ENCODE measurements at places on chromosomes 4 and X.

GRCh38 chr4:141395246-141395830 is 174.6 kb downstream of the ZNF330 start:
- no peak for DNase-seq

GRCh38 chr4:164955107-164955805 is 22.2 kb downstream of the TRIM61 start:
- DNase-seq: no peak

GRCh38 chrX:149003863-149004660 is 501.0 kb downstream of the IDS start:
- DNase-seq: no peak

DNA sequence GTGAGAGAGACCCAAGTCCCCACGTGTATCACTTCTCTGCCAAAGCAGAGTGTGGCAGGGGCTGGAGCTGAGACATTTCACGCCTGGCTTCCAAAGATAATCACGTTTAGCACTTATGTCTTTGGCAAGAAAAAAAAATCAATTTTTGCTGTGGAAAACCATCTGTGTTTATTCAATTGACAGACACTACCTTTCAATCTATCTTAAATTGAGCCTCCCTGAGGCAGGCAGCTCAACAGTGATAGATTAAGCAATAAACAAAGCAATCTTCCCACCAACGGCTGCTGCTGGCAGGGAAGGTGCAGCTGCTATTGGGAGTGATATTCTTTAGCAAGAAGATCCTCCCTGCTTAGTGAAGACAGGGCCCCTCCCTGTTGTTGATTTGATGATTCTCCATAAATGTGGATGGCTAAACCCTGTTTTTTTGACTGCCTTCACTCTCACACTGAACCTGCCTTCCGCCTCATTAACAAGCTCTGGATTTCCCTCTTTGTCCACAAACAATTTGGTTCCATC is 11.6 kb upstream of the MAGEB17 start:
- no peak for DNase-seq

DNA sequence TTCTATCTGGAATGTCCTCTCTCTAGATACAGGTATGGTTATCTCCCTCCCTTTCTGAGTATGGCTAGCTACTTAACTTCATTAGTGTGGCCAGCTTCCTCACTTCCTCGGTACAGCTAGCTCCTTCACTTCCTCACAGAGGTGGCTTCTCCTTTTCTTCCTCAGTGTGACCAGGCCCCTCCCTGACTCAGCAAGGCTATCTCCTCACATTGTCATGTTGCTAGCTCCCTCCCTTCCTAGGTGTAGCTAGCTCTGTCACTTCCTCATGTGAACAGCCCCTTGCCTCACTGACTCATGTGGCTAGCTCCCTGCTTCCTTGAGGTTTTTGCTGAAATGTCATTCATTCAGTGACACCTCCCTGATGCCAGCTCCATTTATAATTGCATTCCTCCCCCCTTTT is 67.3 kb upstream of the DDIT4L start:
- no peak for DNase-seq

DNA sequence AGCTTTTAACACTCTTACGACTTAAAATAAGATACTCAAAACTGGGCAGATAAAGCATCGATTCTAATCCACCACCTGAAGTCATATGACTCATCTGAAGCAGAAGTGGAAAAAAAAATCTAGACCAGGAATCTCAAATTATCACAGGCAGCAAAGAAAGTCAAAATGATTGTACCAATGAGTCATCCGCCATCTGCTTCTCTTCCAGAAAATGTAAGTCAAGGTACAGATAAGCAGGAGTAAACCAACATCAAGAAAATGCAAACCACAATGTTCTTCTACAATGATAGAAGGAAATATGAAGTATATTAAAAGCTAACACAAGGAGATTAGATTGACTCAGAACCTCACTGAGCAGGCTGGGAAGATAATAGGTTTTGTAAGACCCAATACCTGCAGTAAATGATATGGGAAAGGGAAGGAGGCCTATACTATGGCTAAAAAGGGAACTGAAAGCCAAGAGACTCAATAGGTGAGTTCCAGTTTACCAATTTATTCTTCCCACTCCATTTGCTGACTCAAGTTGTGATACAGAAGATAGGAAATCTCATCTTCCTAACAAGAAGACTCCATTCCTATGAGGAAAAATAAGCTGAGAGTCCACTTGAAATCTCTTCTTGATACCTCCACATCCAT is 88.4 kb upstream of the TET2 start:
- DNase-seq: no peak
